ENCODE measurements at places on chromosomes 4 and X.

- no peak for DNase-seq
These were observed 55.4 kb downstream of the C4orf51 start for GRCh38 chr4:145735347-145735675.

- no peak for DNase-seq
These were observed 26.5 kb upstream of the SPANXN4 start for GRCh38 chrX:142999199-142999701.

GRCh38 chrX:44036336-44036735 is 63.1 kb upstream of the NDP start:
- no peak for DNase-seq

GRCh38 chrX:115940888-115941332 is 229.6 kb upstream of the AGTR2 start:
- no peak for DNase-seq

- DNase-seq = no peak
These were observed 21.4 kb downstream of the CT47C1 start for GRCh38 chrX:119093991-119094735.

- no peak for DNase-seq
These were observed 186.3 kb upstream of the TENM3 start for GRCh38 chr4:182056866-182057265.

DNA sequence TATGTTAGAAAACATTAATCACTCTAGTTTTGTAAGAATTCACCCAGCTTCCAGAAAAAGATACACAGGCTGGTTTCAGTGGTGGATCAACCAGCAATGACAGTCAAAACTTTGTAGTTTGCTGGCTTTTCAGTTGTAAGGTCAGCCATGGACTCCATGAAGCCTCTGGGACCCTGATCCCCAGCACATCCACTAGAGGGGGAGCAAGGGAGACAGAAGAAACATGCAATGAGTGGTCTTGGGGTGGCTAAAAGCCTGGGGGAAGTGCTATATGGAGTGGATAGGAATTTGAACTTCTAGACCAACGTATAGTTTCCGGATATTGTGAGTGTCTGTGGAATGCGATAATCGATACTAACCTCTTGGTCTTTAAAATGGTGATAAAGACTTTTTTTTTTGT is 72.7 kb downstream of the AFF2 start:
- no peak for DNase-seq

DNA sequence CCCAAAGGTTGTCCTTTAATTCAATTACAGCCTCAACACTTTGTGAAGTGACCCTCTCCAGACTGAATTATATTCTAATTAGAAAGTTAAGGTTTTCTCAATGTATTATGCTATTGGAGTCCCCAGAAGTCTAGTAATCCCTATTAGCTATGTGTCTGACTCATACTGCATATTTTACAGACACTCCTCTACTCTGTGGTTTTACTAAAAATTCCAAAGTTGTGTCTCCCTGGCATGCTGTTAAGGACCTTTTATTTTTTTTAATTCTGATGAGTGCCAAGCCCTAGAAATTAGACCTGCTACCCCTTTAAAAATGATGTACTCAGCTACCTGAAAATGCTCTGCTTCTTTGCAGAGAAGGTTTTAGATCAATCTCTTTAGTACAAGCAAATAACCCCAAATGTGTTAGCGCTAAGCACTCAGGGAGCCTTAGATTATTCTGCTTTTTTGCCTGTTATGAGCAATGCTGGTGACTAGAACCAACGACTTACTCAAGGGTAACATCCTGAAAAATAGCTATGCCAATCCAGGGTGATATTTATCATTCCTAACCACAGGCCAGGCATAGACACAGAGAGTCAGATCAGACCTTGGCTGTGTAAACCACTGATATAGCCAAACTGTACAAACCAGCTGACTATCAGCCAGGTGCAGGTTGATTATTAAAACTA is 26.1 kb upstream of the CXCL13 start:
- no peak for DNase-seq

- DNase-seq = no peak
These were observed 396.4 kb upstream of the TRAM1L1 start for GRCh38 chr4:117481742-117482141.

DNA sequence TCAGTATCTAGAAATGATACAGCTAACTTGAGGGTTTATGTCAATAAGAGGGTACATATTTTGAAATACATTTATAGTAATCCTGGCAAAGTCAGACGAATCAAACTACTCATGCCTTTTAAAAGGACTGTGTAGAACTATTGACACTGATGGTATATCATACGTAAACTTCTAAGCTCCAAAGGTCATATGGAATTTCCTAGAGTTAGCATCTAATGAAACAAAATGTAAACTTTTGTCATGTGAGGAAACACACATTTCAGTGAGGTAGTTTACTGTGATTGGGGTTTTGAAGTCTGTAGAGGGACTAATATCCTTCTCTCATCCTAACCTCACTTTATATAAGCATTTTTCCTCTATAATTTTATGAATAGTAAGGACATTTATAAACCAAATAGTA is 138.4 kb downstream of the SCLT1 start:
- DNase-seq = no peak

- DNase-seq = no peak
These were observed 41.0 kb downstream of the FNIP2 start for GRCh38 chr4:158809611-158810486.

GRCh38 chr4:142656178-142656577 is 189.9 kb downstream of the INPP4B start:
- no peak for DNase-seq

DNA sequence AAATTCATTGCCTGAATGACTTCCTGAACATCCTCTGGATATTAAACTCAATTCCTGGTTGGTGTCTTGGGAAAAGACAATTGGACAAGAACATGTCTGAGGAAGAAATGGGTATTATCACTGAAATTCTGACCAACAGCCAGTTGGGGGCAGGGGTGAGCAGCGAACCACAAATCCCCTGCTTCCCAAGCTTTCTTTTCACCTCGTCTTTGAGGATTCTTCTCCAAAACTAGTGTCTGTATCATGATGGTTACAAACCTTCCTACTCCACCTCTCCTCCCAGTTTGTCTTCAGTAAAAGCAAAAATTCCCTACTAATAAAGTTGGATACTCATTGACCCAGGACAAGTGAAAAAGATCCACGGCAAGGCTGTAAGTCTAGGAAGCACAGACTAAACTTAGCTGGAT is 48.3 kb upstream of the WDR1 start:
- DNase-seq = no peak

Measured in activated effector memory CD4-positive, alpha-beta T cell treated with Interleukin-2 at 50 U/mL for 16 hours (primary cell).